ENCODE measurements at places on chromosomes 2 and 18. TPM values are rescaled to one million over a fixed set of nuclear protein-coding genes. Genes with fewer than 3 reads are reported as not detected.

- DNase-seq: no peak
Measured at GRCh38 chr2:170218931-170219330, 41.0 kb downstream of the MYO3B start.

DNA sequence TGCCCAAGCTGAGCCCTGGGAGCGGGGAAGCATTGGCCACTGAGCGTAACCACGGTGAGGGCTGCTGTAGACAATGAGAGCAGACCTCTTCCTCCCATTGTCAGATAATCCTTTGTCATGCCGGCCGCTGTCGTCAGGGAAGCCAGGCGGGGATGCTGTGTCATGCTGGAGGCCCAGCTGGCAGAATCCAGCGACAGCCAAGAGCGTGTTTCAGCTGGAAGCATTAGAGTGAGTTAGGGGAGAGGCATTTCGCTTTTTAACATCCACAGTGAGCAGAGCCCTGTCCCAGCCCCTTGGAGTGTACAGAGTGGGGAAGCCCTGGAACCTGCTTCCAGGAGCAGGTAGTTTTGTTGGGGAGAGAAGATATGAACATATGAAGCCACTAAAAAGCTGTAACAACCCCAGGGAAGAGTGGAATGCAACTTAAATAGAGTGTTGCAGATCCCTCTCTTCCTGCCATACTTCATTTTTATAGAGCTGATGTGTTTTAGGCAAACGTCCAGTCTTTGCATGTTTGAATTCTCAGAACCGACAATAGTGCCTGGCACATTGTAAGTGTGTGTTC, 7.0 kb downstream of the CTIF start:
- DNase-seq: no peak

- DNase-seq: peak; percentile 6
Measured at GRCh38 chr2:17719562-17720371, 33.8 kb downstream of the SMC6 start.

GRCh38 chr18:42360716-42361115, 405.7 kb downstream of the PIK3C3 start:
- DNase-seq: no peak

DNA sequence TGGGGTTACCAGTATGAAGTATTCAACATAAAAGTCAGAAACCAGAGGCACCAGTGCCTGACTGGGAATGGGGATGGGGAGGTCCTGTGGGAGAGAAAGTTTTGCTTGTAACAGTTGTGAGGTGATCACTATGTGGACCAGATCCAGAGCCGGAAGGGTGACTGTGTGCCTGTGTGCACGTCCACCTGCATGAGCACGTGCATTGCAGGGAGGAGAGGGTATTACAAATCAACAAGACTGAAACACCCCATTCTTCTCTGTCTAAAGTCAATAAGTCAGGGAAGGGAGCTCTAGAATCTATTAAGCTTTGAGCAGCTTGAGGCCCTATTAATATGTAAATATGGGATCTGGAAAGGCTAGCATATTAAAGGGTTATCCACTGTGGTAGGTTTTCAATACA, 241.0 kb upstream of the ACVR2A start:
- no peak for DNase-seq

- DNase-seq: peak; percentile 86
Measured at GRCh38 chr2:71892896-71893295, 254.8 kb downstream of the CYP26B1 start.

- peak; percentile 76 for DNase-seq
Measured at GRCh38 chr2:199462956-199463692, 5.4 kb upstream of the SATB2 start.

DNA sequence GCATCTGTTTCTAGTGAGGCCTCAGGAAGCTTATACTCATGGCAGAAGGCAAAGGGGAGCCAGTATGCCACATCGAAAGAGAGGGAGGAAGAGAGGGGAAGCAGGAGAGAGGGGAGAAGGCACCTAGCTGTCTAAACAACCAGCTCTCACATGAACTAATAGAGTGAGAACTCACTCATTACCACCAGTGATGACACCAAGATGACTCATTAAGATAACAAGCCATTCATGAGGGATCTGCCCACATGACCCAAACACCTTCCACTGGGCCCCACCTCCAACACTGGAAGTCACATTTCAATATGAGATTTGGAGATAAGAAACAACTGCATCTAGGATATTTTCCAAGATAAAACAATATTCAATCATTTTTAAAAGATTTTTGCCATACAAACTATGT, 753.9 kb upstream of the ZEB2 start:
- DNase-seq: peak; percentile 46

DNA sequence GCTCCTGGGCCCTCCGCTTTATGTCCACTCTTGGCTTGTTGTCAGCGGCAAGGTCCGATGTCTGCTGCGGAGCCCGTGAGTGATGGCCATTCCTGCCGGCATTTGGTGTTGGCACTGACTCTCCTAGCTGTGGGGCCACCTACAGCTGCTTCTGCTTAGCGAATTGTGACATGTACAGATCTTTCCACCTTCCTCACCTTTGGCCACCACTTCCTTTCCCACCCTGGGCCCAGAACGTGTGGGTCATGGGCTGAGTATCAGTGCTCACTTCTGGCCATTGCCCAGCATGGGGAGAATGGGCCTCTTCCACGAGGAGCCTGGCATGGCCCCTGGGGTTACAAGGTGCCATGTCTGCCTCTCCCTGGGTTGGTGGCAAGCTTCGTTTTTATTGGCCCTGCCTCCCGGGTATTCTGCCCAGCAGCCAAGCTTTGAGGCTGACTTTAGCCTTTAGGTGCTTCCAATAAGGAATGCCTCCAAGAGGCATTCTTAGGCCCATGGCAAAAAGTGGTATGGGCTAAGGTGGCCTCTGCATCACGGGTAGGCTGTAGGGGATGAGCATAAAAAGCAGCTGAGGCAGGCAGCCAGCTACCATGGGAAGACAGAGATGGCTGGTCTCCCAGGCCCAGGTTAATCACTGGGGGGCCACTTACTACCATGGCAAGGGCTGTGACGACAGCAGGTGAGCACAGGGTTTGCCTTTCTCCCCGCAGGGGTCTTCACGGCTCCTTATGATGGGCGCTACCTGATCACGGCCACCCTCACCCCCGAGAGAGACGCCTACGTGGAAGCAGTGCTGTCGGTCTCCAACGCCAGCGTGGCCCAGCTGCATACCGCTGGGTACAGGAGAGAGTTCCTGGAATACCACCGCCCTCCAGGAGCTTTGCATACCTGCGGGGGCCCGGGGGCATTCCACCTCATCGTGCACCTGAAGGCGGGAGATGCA, 65.8 kb downstream of the EMILIN2 start:
- no peak for DNase-seq

DNA sequence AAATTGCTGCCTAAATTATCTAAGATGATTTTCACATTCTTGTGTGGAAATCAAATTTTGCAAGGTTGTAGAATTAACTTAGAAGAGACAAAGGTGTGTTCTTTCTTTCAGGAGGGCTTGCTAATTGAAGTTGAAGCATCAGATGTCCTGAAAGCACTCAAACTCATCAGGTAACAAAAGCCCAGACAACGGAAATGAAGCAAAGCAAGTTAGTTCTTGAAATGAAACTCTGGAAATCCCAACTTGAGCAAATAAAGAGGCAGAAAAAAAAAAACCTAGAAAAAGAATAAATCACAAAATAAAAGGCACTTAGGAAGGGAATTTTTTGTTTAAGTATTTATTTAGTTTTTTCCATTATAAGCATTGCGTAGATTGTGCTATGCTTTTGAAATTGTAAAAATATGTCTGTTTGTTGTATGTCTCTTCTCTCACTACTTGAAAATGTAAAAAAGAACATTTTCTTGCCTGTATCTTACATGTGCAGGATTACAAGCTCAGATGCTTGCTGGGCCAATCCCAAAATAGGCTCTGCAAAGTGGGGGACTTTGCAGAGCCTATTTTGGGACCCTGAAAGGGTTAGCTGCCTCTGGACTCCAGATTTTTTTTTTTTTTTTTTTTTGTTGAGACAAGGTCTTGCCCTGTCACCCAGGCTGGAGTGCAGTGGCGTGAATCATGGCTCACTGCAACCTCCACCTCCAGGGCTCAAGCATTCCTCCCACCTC, 46.7 kb downstream of the FAM161A start:
- no peak for DNase-seq

GRCh38 chr2:216792222-216793021, 67.4 kb downstream of the TNP1 start:
- DNase-seq: peak; percentile 29

DNA sequence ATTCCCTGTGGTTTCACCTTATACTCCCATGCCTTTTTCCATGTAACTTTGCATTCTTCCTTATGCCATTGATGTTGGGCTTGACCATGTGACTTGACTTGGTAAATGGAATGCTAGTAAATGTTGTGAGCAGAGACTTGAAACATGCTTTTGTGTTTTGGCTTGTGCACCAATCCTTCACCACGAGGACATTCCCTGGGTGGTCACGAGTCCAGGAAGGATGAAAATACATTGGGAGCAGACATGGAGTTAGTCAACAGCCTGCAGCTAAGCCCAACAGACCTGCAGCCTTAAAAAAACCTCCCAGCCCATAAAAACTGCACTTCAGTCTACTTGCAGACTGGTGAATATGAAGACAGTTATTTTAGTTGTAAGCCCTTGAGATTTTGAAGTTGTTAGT, 116.5 kb upstream of the SPATS2L start:
- DNase-seq: peak; percentile 47

DNA sequence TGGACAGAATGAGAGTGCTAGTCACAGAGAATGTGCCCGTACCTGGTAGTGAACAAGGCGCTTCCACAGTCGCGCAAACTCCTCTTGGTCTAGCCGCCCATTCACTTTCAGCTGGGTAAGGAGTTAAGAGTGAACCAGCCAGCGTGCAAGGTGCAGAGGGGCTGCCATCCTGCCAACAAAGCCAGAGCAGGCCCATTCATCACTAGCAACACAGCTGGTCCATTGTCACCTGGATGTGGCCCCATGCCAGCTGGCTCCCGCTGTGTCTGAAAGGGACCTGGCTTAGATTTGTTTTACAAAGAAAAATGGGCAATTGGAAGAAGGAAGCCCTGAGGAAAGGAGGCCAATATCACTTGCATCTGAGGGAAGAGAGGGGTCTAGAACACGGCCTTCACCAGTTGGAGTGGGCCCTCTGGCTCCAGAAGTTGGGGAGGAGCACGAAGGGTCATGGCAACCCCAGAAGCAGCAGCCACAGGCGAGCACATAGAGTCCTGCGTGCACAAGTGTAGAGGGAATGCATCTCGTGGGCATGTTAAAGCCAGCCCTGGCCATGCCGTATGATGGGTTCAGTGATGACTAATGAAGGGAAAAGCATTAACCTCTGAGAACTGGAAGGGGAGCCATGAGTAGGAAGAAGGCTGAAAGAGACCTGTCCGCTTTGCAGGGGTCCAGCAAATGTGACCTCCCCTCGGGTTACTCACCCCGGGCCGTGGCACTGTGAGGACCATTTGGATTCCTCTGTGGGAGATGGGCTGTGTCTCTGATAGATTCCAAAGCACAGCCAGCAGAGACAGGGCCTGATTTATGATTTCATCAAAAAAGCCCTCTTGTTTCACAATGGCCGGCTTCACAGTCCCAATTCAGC, 70.6 kb downstream of the CAPN13 start:
- no peak for DNase-seq

- DNase-seq: peak; percentile 54
Measured at GRCh38 chr2:237306787-237307170, 107.2 kb downstream of the COL6A3 start.

- DNase-seq: no peak
Measured at GRCh38 chr2:159111346-159111927, 143.0 kb downstream of the TANC1 start.

- no peak for DNase-seq
Measured at GRCh38 chr2:138665937-138666336, 114.3 kb downstream of the NXPH2 start.

DNA sequence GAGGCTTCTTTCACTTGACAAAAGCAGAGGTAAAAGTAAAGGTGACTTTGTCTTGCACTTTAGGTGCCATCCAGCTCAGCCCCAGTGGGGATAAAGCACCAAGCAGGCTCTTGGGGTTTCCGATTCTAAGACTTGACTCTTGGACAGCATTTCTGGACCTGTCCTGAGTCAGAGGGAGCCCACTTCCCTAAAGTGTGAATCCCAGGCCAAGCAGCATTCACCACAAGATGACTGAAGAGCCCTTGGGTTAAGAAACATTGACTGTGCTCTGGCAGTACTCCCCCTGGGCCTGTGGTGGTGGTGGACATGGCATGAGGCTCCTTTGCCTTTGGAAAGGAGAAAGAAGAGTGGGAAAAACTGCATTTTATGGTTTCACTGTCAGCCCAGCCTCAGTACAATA, 638.0 kb upstream of the VRK2 start:
- no peak for DNase-seq

- no peak for DNase-seq
Measured at GRCh38 chr2:156837635-156838370, 401.6 kb downstream of the GPD2 start.

DNA sequence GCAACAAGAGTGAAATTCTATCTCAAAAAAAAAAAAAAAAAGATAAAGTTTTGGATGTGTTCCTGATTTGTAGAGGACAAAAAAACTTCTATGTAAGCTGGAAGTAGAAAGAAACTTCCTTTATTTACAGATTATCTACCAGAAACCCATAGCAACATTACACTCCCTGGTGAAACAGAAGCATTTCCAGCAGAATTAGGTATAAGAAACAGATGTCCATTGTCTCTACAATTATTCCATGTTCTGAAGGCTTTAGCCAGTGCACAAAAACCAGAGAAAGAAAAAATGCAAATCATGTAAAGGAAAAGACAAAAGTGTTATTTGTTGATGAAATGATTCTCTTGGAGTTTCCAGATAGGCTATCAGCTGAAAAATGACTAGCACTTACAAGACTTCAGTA, 4.9 kb downstream of the TUBB6 start:
- DNase-seq: no peak

- DNase-seq: no peak
Measured at GRCh38 chr2:120528051-120528692, 182.2 kb downstream of the INHBB start.

Gene NETO1
- total RNA-seq: 0.12 TPM

Gene SPATA3
- total RNA-seq: not detected

Gene LAMA1
- 0.98 TPM for total RNA-seq

Gene TUBA4B
- not detected for total RNA-seq

Gene CFC1
- not detected for total RNA-seq

Gene MAP2
- 4.9 TPM for total RNA-seq

Gene CNRIP1
- 53.9 TPM for total RNA-seq

Gene LGALSL
- total RNA-seq: under 0.01 TPM

Gene TNS1
- total RNA-seq: 2.5 TPM

Gene ACMSD
- total RNA-seq: not detected

Measured in RPMI7951 (cell line).